ENCODE measurements at places on chromosomes 7 and 10.

- no peak for DNase-seq
Measured at GRCh38 chr10:124091646-124092249, 1.6 kb downstream of the CHST15 start.

GRCh38 chr7:3916146-3916545 is 615.1 kb downstream of the SDK1 start:
- DNase-seq = peak; percentile 26

- DNase-seq = no peak
Measured at GRCh38 chr10:69633673-69634635, 3.9 kb downstream of the FAM241B start.

GRCh38 chr10:77111611-77112550 is 525.7 kb downstream of the KCNMA1 start:
- peak; percentile 47 for DNase-seq

DNA sequence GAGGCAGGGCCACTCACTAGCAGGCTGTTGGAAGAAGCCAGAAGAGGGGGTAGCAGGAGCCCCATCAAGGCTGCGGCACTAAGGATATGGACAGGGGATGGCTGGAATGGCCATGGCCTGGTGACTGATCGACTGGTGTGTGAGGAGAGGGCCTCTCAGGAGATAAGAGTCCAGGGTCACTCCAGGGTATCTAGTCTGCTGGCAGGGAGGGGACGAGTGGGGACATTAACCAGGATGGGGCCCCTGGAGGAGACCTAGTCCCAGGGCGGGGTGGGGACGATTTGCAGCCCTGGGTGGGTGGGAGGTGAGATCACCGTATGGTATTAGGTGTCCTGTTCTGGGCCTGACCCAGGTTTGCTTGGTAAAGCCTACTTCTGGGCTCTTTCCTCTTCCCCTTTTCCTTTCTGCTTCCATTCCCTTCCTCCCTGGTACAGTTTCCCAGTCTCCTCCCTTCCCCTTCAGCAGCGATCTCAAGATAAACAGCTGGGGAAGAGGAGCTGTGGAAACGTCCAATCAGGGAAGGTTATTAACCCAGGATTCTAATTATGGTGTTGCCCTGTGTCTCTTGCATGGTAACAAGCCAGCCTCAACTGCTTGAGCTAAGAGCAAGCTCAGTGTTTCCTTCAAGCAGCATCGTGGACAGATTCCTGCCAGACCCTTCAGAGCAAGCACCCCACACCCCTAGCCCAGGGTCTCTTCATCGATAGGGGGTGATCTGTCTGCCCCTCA is 233.2 kb downstream of the RPS24 start:
- no peak for DNase-seq

DNA sequence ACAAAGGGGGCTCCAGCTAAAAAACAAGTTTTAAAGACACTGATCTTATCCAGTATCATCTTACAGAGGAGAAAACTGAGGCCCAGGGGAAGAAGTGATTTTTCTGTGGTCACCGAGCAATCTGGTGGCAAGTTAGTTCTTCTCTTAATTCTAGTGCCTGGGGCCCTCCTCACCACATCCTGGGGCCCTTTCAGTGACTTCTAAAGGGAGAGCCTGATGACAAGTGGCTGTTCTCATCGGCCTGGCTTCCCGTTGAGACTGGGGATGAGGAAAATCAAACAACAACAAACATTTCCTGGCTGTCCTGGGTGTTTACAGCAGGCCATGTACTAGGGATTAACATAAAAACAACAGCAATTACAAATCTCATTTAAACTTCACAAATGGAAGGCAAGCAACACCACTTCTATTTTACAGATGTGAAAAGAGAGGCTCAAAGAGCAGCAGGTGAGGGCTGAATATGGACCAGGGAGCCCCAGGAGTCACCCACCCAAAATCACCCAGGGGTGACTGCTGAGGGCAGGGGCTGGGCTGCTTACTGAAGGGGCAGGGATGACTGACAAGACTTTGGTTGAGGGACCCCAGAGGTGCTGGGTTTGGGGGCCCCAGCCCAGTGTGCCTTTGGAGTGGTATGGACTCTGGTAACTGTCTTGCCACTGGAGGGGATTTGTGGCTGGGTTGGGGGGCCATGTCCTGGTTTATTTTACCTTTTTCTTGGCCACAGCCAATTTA is 24.7 kb upstream of the MTPAP start:
- no peak for DNase-seq

GRCh38 chr10:122347170-122347841 is 27.2 kb upstream of the PLEKHA1 start:
- no peak for DNase-seq

DNA sequence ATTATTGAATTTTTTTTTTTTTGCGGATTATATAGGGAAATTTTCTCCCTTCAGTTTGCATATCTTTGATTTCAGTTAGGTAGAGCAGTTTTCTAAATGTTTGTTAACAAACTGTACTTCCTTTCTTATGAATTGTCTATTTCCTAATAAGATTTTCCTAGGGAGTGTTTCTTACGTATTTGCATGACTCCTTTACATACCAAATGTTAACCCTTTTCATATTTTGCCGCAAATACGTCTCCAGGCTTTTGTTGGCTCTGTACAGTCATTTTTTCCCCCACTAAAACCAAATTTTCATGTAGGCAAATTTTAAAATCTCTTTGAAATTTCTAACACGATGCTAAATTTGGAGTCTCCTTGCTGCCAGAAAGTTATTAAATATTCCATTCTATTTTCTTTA is 1.9 kb upstream of the FRAT2 start:
- DNase-seq = no peak

DNA sequence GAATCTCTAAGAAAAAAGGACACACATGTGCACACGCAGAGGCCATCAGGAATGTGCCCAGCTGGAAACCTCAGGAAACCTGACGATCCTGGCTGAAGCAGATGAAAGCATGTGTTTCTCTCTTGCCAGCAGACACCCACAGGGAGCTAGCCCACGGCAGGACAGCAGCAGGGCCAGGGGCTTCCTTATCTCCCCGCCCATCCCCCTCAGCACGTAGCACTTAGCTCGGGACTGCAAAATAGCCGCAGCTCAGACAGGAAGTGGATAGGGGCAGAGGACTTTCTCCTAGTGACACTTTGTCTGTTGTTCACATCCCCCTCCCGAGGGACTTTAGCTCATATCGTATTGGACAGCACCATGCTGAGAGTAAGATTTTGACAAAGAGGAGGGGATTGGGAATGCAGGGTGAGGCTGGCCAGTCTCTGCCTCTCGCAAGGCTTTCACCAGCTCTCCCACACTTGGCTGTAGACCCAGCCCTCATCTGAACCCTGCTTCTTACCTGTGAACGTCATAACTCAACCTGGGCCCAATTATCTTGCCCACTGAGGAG is 63.8 kb downstream of the MKI67 start:
- no peak for DNase-seq

GRCh38 chr10:106900016-106900652 is 264.4 kb downstream of the SORCS1 start:
- no peak for DNase-seq

DNA sequence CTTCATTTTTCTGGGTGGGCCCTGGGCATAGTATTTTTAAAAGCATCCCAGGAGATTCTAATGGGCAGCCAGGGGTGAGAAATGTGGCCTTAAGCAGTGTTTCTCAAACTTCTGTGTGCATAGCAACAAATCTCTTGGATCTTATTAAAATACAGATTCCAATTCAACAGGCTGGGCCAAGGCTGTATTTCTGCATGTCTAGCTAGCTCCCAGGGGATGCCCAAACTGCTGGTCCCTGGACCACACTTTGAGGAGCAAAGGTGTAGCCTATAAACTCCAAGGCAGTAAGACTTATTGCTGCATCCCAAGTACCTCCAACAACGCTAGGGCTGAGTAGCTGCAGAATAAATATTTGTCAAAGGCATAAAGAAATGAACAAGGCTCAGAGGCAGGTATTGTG is 292.9 kb upstream of the ZMIZ1 start:
- DNase-seq = no peak

DNA sequence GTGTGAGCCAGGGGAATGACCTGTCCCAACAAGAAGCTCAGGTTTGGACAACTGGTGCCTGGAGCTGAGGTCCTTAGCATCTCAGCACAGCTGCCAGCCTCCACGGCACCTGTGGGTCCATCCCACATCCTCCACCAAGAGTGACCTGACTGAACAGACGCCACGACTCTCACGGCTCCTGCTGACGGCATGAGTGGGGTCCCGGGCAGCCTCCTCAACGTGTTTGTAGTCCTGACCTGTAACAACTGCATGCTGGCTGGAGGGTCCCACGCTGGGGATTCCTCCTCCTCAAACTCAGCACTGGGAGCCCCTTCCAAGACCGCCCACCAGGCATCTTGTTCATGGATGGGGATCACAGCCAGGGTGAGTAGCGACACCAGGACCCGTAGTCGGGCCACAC is 36.2 kb downstream of the FAM20C start:
- DNase-seq = no peak

DNA sequence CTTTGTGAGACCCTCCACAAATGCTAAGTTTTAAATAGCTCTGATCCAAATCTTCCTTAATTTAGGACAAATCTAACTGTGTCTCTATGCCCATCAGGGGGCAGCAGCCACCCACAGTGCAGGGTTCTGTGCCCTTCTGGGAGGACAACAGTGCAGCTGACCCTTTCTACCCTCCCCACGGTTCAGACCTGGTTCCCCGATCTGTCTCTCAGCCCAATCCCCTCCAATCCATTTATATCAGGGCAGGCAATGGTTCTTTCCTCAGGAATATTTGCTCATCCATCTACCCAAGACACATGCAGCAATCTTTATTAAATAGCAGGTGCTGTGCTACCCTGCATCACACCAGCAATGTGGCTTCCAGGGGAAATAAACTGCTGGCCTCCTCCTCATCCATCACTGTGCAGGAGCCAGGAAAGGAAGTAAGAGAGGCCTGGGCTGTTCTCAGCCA is 4.0 kb upstream of the RBM28 start:
- DNase-seq = no peak

DNA sequence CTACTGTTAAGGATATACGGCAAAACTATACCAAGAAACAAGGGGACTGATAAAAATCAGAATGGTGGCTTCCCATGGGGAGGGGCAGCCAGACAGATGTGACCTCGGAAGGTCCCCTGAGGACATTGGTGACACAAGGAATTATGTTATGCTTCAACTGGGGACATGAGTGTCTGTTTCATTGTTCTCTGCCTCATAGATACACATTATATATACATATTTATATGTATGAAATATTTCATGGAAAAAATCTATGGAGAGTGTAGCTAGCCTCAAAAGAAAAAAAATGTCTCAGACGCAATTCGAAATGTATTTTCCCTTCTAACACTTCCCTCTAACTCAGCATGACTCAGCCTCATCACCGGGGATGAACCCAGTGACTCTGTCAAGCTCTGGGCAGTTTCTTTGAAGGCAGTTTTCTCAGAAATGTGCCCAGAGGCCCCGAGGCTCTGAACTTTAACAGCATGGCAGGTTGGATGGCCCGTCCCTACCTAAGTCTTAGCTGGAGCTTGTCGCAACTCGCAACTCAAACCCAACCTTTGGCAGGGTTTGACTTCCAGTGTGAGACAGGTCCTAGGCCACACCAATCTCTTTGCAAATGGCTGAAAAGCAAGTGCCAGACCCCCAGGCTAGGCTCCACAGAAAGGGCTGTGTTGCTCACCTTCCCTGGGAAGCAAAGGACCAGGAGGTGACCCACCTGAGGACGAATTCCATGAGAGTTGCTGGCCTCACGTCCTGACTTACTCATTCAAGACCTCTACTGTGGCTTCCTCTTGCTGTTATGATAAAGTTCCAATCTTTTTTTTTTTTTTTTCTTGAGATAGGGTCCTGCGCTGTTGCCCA is 86.9 kb downstream of the CARD11 start:
- no peak for DNase-seq

- DNase-seq = no peak
Measured at GRCh38 chr7:13989126-13989948, at the start of gene ETV1. Gene ETV1, minus strand, starts transcription at chr7:13989666. Its CDS starts 614 bp downstream, at chr7:13989052.

DNA sequence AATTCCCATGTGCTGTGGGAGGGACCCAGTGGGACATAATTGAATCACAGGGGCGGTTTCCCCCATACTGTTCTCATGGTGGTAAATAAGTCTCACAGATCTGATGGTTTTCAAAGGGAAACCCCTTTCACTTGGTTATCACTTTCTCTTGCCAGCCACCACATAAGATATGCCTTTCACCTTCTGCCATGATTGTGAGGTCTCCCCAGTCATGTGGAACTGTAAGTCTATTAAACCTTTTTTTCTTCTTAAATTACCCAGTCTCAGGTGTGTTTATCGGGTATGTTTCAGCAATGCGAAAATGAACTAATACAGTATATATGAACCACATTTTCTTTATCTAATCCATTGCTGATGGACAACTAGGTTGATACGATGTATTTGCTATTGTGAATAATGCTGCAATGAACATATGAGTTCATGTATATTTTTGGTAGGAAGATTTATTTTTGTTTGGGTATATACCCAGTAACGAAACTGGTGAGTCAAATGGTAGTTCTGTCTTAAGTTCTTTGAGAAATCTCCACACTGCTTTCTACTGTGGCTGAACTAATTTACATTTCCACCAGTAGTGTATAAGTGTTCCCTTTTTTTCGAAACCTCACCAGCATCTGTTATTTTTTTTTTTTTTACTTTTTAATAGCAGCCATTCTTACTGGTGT is 70.0 kb upstream of the HGF start:
- DNase-seq = no peak

- DNase-seq = no peak
Measured at GRCh38 chr10:538895-539294, 150.6 kb downstream of the DIP2C start.

- no peak for DNase-seq
Measured at GRCh38 chr7:99141334-99141733, 2.6 kb downstream of the SMURF1 start.

DNA sequence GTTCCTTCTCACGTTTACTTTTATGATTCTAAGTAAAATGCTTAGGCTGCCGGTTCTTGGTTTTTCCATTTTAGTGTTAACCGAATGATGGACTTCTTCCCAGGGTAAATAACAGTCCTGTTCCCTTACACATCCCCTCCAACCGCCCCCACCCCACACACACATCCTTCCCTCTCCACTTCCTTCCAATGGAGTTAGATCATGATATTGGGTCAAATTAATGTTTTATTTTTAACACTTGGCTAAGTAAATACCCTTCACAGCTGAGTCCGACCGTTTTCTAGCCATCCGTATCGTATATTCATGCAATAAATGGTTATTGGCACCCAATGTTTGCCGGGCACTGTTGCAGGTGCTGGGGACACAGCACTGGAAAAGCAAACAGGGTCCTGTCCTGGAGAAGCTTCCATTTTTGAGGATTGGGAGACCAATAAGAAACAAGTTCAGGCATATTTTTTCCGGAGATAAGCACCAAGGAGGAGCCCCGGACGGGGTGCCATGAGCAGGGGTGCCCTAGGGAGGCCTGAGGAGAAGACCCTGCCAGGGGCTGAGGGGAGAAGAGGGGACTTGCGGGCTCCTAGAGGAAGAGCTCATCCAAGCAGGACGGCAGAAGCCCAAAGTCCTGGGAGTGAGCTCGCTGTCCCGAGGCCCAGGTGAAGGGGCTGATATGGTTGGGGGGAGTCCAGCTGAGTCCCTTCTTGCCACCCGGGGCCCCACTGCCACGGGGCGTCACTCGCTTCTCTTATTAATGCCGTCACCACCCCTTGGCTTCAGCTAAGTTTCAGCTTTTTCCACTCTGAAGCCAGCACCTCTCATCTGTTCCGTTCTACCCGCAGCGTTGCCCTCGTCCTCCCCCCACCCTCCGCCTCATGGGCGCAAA is 126.0 kb upstream of the RET start:
- no peak for DNase-seq
